Endothelial cell of umbilical vein (primary cell): ENCODE measurements at places on chromosomes 1 and 21.

DNA sequence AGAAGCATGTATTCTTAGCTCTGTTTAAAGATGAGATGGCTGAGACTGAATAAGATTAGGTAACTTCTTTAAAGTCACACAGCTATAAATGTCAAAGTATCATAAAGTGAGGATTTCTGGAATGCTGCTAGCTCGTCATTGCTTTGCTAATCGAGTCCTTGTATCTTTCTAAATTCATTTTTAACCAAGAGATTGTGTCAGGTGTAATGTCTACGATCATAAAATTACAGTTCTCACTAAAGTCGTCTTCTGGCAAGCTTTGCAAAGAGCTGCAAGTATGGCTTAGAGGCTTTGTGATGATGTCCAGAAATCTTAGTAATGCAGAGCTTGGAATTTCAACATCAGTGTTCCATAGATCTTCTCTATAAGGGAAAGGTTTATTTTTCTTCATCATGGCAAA is 569.8 kb downstream of the LMO4 start:
- no peak for DNase-seq

- no peak for DNase-seq
These were observed 3.1 kb upstream of the ADORA3 start for GRCh38 chr1:111506561-111506960.

GRCh38 chr1:50112193-50112592 is 3.5 kb downstream of the ELAVL4 start:
- no peak for DNase-seq

DNA sequence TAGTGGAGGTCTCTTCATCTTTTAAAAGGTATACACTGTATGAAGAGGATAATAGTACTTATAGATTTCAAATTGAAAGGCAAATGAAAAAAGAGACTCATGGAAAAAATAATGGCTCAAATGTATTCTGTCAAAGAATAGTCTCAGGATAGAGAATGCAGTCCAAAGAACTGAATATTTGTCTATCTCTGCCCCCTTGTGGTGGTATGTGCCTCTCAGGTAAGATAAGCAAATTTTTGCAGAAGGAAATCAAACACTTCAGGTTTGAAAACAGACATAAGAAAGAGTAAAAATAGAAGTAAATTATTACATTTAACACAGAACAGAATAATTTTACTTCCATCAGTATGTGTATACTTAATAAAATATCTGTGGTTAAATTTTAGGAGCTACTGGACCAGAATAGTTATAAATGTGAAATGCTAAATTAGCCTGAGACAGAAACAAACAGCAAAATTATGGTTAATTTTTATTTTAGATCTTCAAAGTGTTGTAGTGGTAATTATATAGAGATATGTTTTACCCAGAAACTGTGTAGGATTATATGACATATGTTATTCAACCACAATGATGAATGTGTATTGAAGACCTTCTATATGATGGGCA is 164.4 kb upstream of the PALMD start:
- DNase-seq = peak; percentile 75

DNA sequence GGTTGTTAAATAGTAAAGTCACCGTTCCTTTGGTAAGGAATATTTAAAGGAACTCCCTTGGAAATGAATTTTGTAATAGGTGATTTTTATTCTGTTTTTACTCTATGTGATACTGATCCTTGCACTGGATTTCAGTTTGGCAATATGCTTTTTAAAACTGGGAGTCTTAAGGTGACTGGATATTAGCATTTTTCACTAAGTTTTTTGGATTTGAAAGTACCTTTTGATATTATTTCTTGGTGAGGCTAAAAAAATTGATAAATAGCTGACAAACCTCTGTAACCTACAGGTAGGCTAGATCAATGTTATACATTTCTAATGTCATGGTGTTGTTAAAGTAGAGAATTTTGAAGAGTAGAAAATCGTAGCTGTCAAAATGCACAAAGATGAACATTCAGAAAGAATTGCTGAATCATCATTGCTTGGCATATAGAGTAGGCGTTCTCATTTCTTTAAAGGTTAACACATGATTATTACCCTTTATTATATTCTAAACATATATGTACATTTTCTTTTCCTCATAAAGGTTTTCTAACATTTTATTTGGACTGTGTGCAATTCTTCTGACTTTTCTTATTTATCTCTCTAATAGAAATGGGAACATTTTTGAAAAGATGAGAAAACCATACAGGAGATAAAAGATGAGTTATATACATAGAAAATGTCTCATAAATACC is 1.5 kb upstream of the DNAJB4 start:
- peak; percentile 47 for DNase-seq

- DNase-seq = no peak
These were observed 57.9 kb upstream of the ENAH start for GRCh38 chr1:225710804-225711203.

GRCh38 chr1:69765951-69766350 is 198.2 kb downstream of the LRRC7 start:
- no peak for DNase-seq

- DNase-seq = no peak
These were observed 1466.9 kb downstream of the KCNT2 start for GRCh38 chr1:195141294-195141693.

GRCh38 chr1:42943166-42943565 is 15.5 kb downstream of the SLC2A1 start:
- no peak for DNase-seq

- DNase-seq = no peak
These were observed 60.1 kb upstream of the USP24 start for GRCh38 chr1:55275151-55275748.

- DNase-seq = no peak
These were observed 61.3 kb upstream of the BACH1 start for GRCh38 chr21:29237110-29238052.

DNA sequence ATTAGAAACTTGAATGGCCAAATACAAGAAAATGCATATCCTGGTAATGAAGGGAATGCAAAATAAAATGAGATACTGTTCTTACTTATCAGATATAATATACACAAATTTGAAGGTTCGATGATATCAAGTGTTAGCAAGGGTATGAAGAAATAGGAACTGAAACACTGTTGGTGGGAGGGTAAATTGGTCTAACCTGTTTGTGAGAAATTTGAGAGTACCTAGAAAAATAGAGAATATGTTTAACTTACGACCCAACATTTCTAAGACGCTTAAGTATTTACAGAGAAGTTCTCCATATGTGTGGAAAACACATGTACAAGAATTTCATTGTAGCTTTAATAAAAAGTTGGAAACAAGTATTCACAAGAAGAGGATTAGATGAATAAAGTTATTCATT is 25.9 kb downstream of the ATG4C start:
- DNase-seq = no peak

- DNase-seq = peak; percentile 21
These were observed 3.9 kb upstream of the PRKCZ start for GRCh38 chr1:2046174-2046917.

DNA sequence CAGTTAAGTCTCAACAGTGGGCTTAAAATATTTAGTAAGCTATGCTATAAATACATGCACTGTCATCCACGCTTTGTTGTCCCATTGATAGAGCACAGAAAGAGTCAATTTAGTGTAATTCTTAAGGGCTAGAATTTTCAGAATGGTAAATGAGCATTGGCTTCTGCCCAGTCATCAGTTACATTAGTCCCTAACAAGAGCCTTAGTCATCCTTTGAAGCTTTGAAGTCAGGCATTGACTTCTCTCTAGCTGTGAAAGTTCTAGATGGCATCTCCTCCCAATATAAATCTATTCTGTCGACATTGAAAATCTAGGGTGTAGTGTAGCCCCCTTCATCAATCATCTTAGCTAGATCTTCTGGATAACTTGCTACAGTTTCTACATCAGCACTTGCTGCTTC is 12.0 kb upstream of the LPGAT1 start:
- no peak for DNase-seq

DNA sequence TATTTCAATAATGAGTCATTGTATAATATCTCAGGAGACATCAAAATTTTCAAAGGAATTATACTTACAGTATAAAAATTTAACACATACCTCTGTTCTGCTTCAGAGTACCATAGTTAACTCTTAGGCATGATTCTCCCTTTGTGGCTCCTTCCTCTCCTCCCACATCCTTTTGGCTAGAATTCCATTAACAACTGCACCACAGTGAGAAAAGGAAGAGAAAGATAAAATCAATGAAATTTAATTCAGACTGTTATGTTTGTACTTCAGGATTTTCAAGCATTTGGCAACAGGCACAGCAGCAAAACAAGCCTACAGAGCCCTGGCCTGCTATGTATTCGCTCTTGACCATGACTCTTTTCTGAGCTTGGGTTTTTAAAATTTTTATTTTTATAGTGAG is 57.2 kb upstream of the SGIP1 start:
- peak; percentile 47 for DNase-seq

GRCh38 chr1:48932366-48932765 is 155.7 kb upstream of the BEND5 start:
- DNase-seq = no peak

GRCh38 chr21:45074818-45075595 is 627 bp downstream of the ADARB1 start:
- peak; percentile 38 for DNase-seq

DNA sequence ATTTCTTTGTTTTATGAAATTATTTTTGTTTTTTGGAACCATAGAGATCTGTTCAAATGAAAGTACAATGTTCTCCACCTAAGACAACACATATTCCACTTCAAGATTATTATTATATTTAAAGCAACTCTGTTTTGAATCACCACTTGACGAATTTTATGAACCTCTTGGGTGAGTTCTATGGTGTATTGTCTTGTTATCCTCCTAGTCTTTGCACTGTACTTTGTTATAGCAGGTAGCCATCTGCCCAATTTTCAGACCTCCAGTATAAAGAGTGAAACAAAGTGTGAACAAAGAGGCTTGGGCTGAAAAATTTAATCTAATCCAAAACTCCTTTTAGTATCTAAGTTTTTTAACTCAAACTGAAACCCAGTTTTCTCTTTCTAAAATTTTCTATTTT is 71.0 kb downstream of the LRRC7 start:
- DNase-seq = no peak

DNA sequence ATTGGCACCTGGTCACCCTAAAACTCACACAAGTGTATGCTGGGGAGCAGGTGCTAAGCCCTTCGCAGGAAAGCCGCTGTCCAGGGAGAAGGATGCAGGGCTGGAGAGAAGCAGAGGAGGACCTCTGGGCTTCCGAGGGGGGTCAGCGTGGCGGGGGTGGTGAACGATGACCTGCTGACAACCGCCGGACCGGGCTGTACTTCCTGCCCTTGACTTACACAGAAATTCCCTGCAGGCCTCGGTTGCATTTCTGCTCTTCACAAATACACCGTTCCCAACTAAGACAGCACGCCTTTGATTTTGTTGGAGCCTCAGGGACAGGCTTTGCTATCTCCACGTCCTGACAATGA is 37.6 kb downstream of the SLC2A7 start:
- no peak for DNase-seq
